ENCODE measurements at places on chromosomes 1 and 21.

- DNase-seq, result no peak
Observed at GRCh38 chr1:232477728-232478127, 152.2 kb downstream of the SIPA1L2 start.

- DNase-seq, result no peak
Observed at GRCh38 chr1:178578541-178578940, 65.6 kb downstream of the TEX35 start.

- no peak for DNase-seq
Observed at GRCh38 chr1:45013551-45014209, 1.6 kb downstream of the UROD start.

DNA sequence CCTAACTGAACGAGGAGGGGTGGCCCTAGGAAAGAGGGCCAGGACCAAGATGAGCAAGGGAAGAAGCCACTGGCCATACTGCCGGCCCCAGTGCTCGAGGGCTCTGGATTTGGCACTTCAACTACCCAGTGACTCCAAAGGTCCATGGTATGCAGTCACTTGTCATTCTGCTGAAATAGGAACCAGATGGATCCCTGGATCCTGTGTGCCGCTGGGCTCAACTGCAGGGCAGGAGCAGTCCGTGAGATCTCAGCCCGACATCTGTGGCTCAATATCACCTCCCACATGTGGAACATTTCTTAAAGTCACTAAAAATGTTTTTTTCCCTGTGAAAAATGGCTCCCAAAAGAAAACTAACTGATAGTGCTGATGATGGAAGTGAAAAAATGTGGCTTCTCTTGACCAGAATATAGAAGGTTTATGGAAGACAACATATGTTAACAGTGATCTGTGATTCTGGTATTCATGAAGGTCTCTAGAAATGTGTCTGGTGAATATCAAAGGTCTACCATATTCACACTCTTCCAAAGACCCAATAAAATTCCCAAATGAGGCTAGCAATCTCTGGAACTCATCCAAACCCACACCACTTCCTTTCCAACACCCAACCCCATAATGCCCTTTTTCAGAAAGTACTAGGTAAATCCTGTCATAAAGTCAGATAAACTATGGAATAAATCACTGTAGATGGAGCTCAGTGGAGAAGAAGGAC lies 24.1 kb downstream of the PAFAH2 start:
- no peak for DNase-seq

GRCh38 chr1:205590777-205591513 lies 40.9 kb downstream of the ELK4 start:
- DNase-seq, result no peak

- no peak for DNase-seq
Observed at GRCh38 chr1:192545896-192546521, 29.6 kb upstream of the RGS1 start.

GRCh38 chr1:68270951-68271350 lies 38.6 kb upstream of the WLS start:
- DNase-seq, result no peak

DNA sequence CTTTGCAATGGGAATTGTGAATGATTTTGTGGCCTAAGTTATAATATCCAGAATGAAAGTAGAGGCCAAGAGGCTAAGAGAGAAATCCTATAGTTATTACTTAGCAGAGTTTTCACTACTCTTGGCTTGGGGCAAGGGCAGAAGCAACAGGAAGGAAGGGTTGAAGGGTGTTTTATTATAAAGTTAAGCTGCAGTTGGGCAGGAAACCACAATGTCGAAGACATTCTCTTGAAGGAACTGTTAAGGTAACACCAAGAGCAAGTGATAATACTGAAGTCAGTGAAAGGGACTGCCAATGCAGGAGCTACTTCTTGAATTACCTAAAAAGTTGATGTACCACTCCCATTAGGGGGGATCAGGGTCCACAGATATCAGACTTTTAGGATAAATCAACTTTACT lies 8.3 kb downstream of the XCL2 start:
- DNase-seq, result no peak

- no peak for DNase-seq
Observed at GRCh38 chr1:105700723-105701122, 1355.8 kb upstream of the PRMT6 start.

DNA sequence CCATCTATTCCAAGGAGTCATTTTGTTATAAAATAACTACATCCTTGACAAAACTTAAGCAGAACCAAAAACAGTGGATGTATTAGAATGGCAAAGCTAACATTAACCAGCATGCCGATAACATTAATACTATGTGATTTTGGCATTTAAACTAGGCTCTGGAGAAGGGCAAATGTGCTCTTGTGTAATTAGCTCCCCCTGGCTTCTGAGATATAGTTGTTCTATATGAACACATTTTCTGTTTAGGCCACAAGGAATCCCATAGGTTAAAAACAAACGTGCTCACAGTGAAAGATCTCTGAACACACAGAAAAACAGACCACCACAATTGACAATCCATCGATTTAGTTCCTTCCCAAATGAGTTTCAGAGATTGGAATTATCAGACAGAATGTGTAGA lies 57.4 kb upstream of the TARS2 start:
- no peak for DNase-seq

- DNase-seq, result no peak
Observed at GRCh38 chr1:165476776-165477175, 31.9 kb upstream of the RXRG start.

- DNase-seq, result no peak
Observed at GRCh38 chr1:18602533-18603211, 28.0 kb upstream of the PAX7 start.

DNA sequence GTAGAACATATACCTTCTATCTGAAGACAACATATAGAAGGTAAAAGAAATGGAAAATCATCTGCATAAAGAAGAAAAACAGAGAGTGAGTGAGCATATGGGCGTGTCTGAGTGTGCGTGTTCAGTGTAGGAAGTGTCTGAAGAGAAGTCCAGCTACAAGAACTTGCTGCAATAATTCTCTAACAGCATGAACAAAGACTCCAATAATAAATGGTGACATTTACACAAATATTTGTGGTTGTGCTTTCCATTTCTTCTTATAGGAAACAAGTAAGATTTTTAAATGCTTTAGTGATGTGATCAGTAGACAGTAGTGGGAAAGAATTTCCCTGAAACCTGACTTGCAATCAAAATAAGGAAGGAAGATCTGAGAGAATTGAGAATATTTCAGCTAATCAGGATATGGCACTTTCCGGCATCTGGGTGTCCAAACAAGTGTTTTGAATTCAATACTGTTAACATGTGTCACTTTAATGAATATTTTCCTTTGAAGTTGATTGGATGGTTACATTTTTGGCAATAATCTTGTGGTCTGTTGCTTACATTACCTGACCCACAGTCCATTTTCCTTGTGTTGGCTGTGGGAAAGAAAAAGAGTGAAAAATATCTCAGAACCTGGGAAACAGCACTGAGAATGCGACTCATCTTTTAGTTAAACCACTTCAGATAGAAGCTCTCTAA lies 154.0 kb downstream of the TGFB2 start:
- no peak for DNase-seq

- DNase-seq, result no peak
Observed at GRCh38 chr1:176864211-176864610, 300.3 kb downstream of the ASTN1 start.
